ENCODE measurements at places on chromosomes 7 and 10. TPM values are rescaled to one million over a fixed set of nuclear protein-coding genes. Genes with fewer than 3 reads are reported as not detected.

Gene WDR11
- total RNA-seq = 99.2 TPM

Gene SLC18A3
- total RNA-seq = not detected

Gene ZNF425
- total RNA-seq = 4.5 TPM

Gene SRGN
- total RNA-seq = 13.1 TPM

Gene OR13A1
- not detected for total RNA-seq

Gene OR2A12
- not detected for total RNA-seq

Gene GIMAP8
- total RNA-seq = not detected

Gene PWWP2B
- 12.2 TPM for total RNA-seq

Gene FZD8
- total RNA-seq = 25.2 TPM

Gene TSPAN15
- 35.0 TPM for total RNA-seq

Gene AGMO
- under 0.01 TPM for total RNA-seq

Gene FOXL3
- total RNA-seq = not detected

Gene MKLN1
- 57.6 TPM for total RNA-seq

Gene BAG3
- 12.2 TPM for total RNA-seq

Gene TMEM213
- total RNA-seq = not detected

Gene ACTL6B
- total RNA-seq = not detected

Gene SUN3
- not detected for total RNA-seq

Gene FXYD4
- not detected for total RNA-seq

Gene HOXA7
- total RNA-seq = 1.8 TPM

Gene NEUROD6
- not detected for total RNA-seq

Gene RNF148
- not detected for total RNA-seq

Gene ATOH7
- total RNA-seq = not detected

Gene OR2A14
- total RNA-seq = not detected

Gene CALY
- 0.30 TPM for total RNA-seq

Gene PDK4
- total RNA-seq = under 0.01 TPM

Gene NANOS1
- 0.23 TPM for total RNA-seq

Gene DNAH11
- 1.2 TPM for total RNA-seq

Gene SLC26A5
- total RNA-seq = not detected

Gene FAM237B
- total RNA-seq = not detected

Gene RABGEF1
- 26.1 TPM for total RNA-seq

Gene SPRN
- total RNA-seq = 0.59 TPM

Gene CYP3A4
- not detected for total RNA-seq

Measured in smooth muscle cell of the umbilical artery (primary cell).